GM23248 (cell line): ENCODE measurements at places on chromosomes 6 and 20. TPM values are rescaled to one million over a fixed set of nuclear protein-coding genes. Genes with fewer than 3 reads are reported as not detected.
A peak's percentile ranks its signal among the peaks of the same experiment; 100 is the strongest.

Gene TCP11
- not detected in 2 replicates for total RNA-seq

DNA sequence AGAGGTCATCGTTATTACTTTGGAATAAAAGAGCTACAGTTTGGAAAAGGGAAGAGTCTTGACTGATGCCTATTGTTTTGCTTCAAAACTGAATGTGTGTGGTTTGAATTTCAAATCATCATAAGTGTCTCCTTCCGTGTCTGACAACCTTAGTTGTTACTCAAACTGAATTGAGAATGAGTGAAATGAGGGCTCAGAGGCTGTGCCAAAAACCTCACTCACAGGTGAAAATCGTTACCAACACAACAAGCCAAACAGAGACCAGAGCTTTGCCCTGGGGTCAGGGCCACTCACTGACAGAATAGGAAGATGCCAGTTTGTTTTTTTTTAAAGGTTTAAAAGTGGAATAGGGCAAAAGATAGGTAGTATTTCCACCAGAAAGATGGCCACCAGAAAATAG lies 15.2 kb upstream of the SIRT5 start:
- peaks cover 10% of the 10 kb centered on the region for H3K4me1 ChIP-seq
- DNase-seq, result no peak
- no peaks in the 10 kb centered on the region for H3K36me3 ChIP-seq

GRCh38 chr6:166104107-166104506 lies 63.5 kb downstream of the TBXT start:
- H3K27ac ChIP-seq, result no peak overlapping the region
- H3K4me3 ChIP-seq, result no peak overlapping the region
- H3K27me3 ChIP-seq, result peaks cover 29% of the 10 kb centered on the region
- H3K4me1 ChIP-seq, result no peaks in the 10 kb centered on the region

- H3K4me3 ChIP-seq, result no peak within 1 kb of the TSS
- DNase-seq, result no peak
- H3K27me3 ChIP-seq, result no peaks in the 10 kb centered on the region
- H3K4me1 ChIP-seq, result no peaks in the 10 kb centered on the region
Measured at GRCh38 chr20:24948939-24949679, at the start of gene CST7. Gene CST7, plus strand, starts transcription at chr20:24949269. Its CDS starts 237 bp downstream, at chr20:24949506.

Gene HLA-DRB5
- total RNA-seq, result not detected in 2 replicates

- H3K27me3 ChIP-seq, result no peaks in the 10 kb centered on the region
- peaks cover 12% of the 10 kb centered on the region; the same call in 1 of the 2 replicates for H3K4me1 ChIP-seq
- H3K4me3 ChIP-seq, result peak overlapping the region; percentile 91
- peaks cover 24% of the 10 kb centered on the region; the same call in 1 of the 2 replicates for H3K36me3 ChIP-seq
- peak; percentile 54 for DNase-seq
Measured at GRCh38 chr6:43636308-43636659, 644 bp downstream of the MAD2L1BP start.
